Heart right ventricle (tissue), 16 donors: ENCODE measurements at places on chromosomes 2 and 18. TPM values are rescaled to one million over a fixed set of nuclear protein-coding genes. Genes with fewer than 3 reads are reported as not detected.

KANSL3 gene
- polyA plus RNA-seq = 21.8 TPM

KLHL41 gene
- 37.7 TPM for polyA plus RNA-seq

GKN1 gene
- polyA plus RNA-seq = 0.19 TPM

MSTN gene
- 0.29 TPM for polyA plus RNA-seq

- H3K4me1 ChIP-seq = no peaks in the 10 kb centered on the region
- peaks cover 8% of the 10 kb centered on the region for H3K27me3 ChIP-seq
- H3K27ac ChIP-seq = no peak overlapping the region
- no peak overlapping the region for H3K4me3 ChIP-seq
- DNase-seq = no peak
These were observed 109.8 kb upstream of the SIX2 start for GRCh38 chr2:45119038-45119437.

DNA sequence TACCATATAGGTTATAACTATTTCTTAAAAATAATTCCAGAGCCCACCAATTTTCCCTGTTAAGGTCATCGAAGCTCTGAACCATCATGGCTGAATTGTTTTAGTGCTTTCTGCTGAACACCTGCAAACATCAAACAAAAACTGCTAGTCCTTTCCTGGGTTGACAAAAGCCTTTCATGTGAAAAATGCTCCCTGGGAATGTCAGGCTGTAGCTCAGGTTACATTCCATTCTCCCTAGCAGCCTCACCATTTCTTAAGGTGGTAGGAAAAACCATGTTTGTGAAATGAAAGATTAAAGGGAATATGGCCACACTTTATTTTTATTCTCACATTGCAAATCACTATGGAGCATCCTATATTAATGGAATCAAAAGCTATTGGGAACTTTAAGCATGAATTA, 5.7 kb downstream of the TCF4 start:
- peak overlapping the region; percentile 17 for H3K27ac ChIP-seq
- peaks cover 17% of the 10 kb centered on the region for H3K4me1 ChIP-seq
- peaks cover 3% of the 10 kb centered on the region for H3K36me3 ChIP-seq
- H3K4me3 ChIP-seq = no peak overlapping the region

DNA sequence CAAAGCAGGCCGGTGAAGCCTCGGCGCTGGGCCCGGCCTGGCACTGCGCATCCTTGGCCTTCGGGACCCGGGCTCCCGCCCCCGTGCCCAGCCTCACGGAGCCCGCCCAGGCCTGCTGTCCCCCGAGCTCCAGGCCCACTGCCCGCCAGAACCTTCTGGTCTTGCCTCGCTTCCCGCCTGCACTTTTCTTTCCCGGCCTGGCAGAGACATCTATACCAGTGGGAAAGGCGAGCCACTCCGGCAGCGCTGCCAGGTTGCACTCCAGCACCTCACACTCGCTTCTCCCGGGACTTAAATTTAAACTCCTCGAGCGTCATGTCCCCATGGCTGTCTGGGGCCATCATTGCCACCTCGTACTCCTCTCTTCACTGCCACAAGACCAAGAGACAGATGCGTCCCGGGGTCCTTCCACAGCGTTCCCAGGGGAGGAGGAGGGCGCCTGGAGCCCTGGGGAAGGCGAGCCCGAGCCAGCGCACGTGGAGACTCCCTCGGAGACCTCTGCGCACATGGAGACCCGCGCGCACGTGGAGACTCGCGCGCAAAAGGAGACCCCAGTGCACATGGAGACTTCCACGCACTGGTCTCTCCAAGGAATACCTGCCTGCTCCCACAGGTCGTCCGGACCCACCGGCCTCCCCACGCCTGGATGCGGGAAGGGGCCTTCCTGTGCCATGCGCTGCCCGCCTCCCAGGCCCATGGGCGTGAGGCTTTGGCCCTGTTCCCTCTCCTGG, 253.1 kb upstream of the SALL3 start:
- DNase-seq = no peak
- H3K36me3 ChIP-seq = no peaks in the 10 kb centered on the region
- H3K27ac ChIP-seq = no peak overlapping the region
- no peaks in the 10 kb centered on the region for H3K4me1 ChIP-seq
- H3K4me3 ChIP-seq = no peak overlapping the region

DNA sequence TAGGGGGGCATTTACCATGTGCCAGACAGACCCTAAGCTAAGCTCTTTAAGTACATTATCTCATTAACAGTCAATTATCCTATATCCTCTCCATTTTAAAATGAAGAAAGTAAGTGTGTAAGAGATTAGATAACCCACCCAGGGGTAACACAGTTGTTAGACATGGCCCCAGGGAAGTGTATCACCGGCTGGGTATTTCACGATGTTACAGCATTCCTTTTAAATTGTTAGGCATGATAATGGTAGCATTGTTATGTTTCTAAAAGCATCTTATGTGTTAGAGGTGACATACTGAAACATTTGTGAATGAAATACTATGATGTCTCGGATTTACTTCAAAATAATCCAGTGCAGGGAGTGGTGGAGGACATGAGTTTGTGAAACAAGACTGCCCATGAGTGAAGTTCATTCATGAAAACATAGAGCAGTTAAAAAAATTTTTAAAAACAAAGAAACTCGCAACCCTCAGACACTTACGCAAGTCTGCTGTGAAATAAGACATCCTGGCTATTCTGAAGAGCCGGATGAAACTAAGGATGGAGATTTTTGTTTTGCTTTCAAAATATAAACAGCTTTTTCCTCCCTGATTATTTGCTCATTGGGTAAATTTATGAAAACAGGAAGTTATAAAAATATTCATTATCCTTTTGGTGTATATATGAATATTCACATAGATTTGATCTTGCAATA, 54.9 kb downstream of the IL1RL2 start:
- peaks cover 5% of the 10 kb centered on the region for H3K4me1 ChIP-seq
- no peak for DNase-seq
- no peaks in the 10 kb centered on the region for H3K36me3 ChIP-seq
- no peaks in the 10 kb centered on the region for H3K27me3 ChIP-seq
- no peak overlapping the region for H3K4me3 ChIP-seq

- H3K36me3 ChIP-seq = no peaks in the 10 kb centered on the region
- H3K4me1 ChIP-seq = no peaks in the 10 kb centered on the region
- no peak overlapping the region for H3K4me3 ChIP-seq
- no peaks in the 10 kb centered on the region for H3K27me3 ChIP-seq
These were observed 76.6 kb downstream of the PSMG2 start for GRCh38 chr18:12779456-12779855.

KIF5C gene
- polyA plus RNA-seq = 0.44 TPM
